Cardiac fibroblast (primary cell): ENCODE measurements at places on chromosomes 4 and X.
A peak's percentile ranks its signal among the peaks of the same experiment; 100 is the strongest.

GRCh38 chr4:15794426-15794825 is 16.3 kb downstream of the CD38 start:
- no peak for DNase-seq

- peak; percentile 25 for DNase-seq
Measured at GRCh38 chr4:54585321-54586000, 72.3 kb upstream of the KIT start.

DNA sequence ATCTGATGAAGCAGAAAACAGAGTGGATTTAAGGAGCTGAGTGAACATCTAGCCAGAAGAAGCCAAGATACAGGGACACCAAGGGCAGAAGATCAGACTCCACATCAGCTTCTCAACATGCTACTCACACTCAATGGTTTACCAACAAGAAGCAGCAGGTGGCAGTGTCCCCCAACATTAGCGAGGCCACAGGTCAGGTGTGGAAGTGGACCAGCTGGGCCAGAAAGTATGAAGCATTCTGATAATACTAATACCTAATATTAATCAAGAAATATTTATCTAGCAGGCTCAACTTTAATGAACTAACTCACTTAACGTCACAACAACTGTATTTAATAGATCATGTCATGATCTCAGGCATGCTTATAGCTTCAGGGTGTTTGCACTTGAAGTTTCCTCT is 73.4 kb upstream of the TTC29 start:
- DNase-seq = peak; percentile 79

- no peak for DNase-seq
Measured at GRCh38 chr4:6235901-6236640, 33.6 kb upstream of the WFS1 start.

DNA sequence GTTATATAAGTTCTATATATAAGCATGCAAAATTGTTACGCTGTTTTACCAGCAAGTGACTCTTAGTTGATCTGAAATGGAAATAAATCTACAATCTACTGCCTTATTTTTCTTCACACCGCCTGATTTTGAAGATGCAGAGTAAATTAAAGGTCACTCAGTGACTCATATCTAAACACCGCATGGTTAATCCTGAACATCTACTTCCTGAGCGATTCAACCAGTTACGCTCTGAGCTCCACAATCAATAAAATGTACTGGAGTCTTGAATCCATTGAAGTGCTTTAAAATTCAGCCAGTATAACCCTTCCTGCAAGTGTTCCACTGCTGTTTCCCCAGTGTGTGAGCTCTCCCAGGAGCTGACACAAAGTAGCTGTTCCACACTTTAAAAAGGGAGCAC is 192.8 kb downstream of the SLC7A11 start:
- DNase-seq = no peak

GRCh38 chrX:1535241-1536041 is 1.5 kb downstream of the P2RY8 start:
- no peak for DNase-seq

DNA sequence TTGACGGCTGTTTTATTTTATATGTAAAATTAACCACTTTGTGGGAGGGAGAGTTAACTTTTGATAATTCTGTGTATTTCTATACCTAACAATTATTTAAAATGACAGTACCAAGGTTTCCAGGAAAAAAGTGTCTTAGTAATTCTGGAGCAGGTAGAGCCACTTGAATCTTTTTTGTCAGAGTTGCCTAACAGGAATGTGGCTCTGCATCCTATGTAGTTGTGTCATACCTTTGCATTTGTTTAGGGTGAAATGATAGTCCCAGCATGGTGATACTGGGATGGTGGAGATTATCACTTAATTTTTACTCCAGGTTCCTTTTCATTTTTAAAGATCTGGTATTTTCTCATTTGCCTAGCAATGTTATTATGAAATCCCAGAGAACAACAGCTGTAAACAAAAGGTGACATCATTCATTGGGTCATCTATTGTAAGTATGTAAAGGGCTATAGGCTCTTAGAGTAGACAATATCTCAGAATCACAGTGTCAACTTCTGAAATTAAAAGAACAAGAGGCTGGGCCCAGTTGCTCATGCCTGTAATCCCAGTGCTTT is 9.6 kb downstream of the SGMS2 start:
- DNase-seq = peak; percentile 40

- DNase-seq = no peak
Measured at GRCh38 chr4:33218238-33218637, 2498.1 kb downstream of the PCDH7 start.

GRCh38 chr4:113760795-113761619 is 531 bp downstream of the CAMK2D start:
- DNase-seq = peak; percentile 81

GRCh38 chr4:6749340-6750171 is 33.0 kb upstream of the KIAA0232 start:
- DNase-seq = peak; percentile 40

- DNase-seq = no peak
Measured at GRCh38 chrX:23066588-23067281, 67.0 kb downstream of the DDX53 start.

- no peak for DNase-seq
Measured at GRCh38 chr4:25863347-25863784, 578 bp upstream of the SEL1L3 start.

DNA sequence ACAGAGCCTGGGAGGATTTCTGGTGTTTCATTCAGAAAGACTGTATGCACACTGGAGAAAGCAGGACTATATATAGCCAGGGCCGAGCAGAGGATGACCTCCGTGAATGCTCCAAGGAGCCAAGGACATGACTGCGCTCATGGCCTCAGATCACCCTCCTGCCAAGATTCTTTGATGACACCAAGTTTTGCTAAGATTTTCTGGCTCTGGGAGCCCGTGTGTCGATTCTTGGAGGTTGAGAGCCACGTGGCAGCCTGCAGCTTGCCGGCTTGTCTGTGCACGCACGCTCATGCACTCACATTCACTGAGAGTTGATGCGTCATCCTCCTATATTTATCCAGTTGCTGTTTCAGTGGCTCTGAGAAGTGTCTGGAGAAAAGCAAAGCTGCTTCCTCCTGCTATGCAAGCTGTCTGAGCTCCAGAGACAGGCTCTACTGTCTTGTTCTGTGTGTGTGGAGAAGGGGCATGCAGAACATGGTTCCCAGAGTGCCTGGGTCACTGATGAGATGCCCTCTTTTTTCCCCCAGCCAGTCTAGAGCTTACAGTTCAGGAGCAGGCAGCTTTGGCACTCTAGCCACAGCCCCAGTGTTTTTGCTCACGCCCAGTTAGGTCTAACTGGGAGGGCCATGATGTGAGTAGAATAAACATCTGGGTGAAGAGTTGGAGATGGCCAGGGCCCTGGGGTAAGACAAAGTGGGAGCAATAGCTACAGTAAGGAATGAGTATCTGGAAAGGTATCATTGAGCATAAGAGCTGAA is 64.9 kb upstream of the SCOC start:
- peak; percentile 80 for DNase-seq

- DNase-seq = no peak
Measured at GRCh38 chrX:55638933-55639332, 15.7 kb downstream of the FOXR2 start.

DNA sequence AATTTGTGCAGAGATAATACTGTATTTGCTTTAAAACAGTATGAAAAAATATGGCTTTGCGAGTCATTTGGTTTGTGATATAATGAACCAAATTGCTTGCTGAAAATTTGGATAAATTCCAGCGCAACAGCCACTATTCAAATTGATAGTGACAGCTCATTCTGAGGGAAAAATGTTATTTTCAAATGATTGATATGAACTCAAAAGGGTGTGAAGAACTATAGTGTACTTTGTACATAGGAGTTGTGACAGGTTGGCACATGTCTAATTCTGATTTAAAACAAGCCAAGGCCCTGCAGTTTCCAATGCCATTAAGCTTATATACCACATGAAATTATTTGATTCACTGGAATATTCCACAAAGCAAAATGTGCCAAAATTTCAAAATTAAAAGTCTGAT is 1628.9 kb upstream of the AGA start:
- no peak for DNase-seq

- DNase-seq = peak; percentile 5
Measured at GRCh38 chrX:119105826-119106225, 21.8 kb downstream of the KIAA1210 start.

DNA sequence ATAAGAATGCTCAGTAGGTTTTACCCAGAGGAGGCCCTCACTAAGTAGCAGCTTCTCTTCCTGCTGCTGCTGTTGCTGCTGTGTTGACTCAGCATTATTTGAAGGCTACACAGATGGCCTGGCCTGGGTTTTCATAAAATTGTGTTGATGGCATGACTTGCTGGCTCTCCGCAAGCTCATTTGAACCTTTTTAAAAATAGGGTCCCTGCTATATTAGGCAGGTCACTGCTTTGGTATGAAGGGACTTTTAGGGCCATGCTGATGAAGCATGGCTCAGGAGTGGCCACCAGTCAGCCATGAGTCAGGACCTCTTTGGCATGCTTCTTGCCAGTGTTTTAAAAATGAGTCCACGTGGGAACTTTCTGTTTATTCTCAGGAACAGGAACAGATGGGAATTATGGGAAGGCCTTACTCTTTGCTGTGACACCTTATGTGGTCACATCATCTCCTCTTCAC is 128.7 kb downstream of the MID1IP1 start:
- peak; percentile 81 for DNase-seq

DNA sequence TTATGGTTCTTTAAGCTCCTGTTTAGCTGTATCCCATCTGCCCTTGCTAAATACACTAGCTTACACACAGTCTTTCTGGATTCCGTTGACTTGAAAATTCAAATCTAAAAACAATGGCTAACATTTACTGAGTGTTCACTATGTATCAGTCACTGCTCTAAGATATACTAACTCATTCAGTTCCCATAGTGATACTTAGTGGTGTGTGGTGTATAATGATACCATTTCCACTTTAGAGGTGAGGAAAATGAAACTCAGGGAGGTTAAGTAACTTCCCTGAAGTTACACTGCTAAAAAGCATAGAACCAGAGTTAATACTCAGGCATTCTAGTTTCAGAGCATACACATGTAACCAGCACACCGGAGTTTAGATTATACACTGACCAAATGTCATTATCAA is 762.0 kb downstream of the GRID2 start:
- DNase-seq = no peak

DNA sequence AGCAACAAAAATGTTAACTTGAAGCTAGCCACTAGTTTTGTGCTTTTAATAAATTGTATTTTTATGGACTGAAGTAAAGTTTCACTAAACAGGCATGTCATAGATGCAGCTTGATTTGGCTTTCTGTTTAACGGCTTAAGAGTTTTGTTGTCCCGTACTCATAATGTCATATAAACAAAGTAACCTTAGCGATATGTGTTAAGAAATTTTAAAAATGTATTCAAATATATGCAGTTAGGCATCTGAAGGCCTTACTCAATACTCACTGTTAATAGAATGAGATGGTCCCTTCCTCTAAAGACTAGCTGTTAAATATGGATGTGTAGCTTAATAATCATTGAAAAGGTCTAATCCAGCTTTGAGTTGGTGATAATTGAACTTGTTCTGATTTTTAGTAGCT is 1.0 kb upstream of the SCLT1 start:
- DNase-seq = peak; percentile 2

GRCh38 chr4:61753739-61754138 is 553.6 kb downstream of the ADGRL3 start:
- DNase-seq = no peak

- DNase-seq = no peak
Measured at GRCh38 chrX:96449896-96450295, 234.7 kb upstream of the DIAPH2 start.

DNA sequence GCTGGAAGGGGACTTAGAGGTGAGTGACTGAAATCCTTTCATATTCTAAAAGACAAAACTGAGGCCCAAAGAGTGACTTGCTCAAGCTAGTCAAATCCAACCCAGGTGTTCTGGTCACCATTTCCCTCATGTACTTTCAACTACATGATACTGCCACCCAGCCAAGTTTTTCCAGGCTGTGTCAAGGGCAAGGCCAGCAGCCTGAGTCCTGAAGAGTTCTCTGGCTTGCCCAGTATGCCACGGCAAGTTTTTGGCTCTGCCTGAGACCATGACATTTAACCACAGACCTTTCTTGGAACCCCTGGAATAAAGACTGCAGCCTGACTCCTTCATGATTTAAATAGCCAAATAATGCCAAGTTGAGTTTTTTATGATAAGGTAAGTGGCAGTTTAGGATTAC is 10.7 kb upstream of the TMEM164 start:
- DNase-seq = no peak

DNA sequence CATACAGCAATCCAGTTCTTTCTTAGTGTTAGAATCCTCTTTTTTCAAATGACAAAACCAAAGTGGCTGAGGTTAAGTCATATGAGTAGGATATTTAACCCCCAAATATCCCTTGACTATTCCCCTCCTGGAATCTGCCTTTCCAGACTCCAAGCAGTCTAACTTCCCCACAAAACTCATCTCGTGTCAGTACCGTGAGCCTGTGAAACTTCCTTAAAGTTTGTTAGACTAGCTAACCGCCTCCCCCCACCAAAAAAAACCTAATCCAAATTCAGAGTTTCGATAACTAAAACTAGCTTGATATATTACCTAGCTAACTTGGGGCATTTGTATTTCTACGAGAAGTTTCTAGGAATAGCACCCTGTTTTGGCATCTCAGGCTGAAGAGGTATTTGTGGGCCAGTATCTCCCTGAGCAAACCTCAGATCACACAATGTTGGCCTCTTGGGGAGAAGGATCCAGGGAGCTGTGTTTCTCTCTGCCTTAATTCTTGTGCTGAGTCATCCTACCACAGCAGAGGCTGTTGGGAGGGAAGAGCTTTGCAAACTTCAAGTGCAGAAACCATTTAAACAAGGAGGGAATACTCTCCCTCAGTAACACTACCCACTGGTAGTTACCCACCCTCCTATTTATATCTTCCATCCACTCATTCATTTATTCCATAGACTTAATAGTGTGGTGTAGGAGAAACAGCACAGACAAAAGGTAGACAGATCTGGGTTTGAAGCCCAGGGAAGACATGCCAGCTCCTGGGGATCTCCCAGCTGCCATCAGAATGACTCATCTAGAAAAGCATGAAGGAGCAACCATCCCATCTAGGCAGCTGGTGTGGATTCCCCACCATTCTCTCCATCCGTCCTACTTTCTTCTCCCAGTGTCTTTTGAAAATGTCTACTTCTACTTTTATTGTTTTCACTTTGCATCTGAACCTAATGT is 39.3 kb upstream of the TXK start:
- peak; percentile 15 for DNase-seq

DNA sequence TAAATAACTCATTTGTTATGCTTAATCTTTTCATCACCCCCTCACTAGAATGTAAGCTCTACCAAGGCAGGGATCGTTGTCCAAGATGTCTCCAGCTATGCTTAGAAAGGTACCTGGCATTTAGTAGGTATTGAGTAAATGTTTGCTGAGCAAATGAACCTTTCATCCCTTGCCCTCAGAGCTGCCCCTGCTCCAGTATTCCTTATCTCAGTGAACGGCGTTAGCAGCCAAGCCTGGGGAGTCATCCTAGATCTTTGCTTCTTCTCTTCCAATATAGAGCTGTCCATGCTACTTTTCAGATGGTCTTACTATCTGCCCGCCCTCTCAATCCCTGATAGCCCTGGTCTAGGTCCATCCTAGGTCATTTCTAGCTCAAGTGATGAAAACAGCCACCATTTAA is 188.4 kb downstream of the NR3C2 start:
- no peak for DNase-seq

DNA sequence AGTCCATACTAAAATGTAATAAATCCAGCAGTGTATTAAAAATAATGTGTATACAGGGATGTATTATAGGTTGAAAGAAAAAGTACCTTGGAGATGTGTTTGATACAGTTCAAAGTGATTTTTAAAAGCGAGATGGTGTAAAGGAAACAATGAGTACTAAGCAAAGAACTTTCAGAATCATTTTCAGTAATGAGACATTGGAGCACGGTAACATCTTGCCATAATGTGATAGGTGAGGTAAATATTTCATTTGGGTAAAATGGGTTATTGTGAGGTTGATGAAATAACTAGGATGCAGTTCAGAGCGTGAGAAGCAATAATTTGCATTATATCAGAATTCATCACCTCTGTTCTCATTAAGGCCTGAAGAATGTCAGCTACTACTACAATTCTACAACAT is 25.9 kb downstream of the EIF2S3 start:
- DNase-seq = no peak
